ENCODE measurements at places on chromosomes 3 and 15. TPM values are rescaled to one million over a fixed set of nuclear protein-coding genes. Genes with fewer than 3 reads are reported as not detected.

The INAFM2 gene
- total RNA-seq = 3.3 TPM

The CKMT1B gene
- total RNA-seq = 44.9 TPM

The CP gene
- total RNA-seq = 4.2 TPM

The TGFBR2 gene
- 82.8 TPM for total RNA-seq

The HRH1 gene
- total RNA-seq = 12.2 TPM

The GASK1A gene
- total RNA-seq = 1.5 TPM

The PLSCR4 gene
- total RNA-seq = 19.9 TPM

- peaks cover 98% of the 10 kb centered on the region for H3K27me3 ChIP-seq
- no peak for DNase-seq
- H3K36me3 ChIP-seq = no peaks in the 10 kb centered on the region
- no peak overlapping the region for H3K4me3 ChIP-seq
Measured at GRCh38 chr15:67831363-67831762, 6.1 kb downstream of the SKOR1 start.

GRCh38 chr15:70362886-70363285, 265.2 kb upstream of the TLE3 start:
- H3K27ac ChIP-seq = no peak overlapping the region
- H3K27me3 ChIP-seq = no peaks in the 10 kb centered on the region
- peak; percentile 77 for DNase-seq
- H3K4me3 ChIP-seq = no peak overlapping the region
- H3K36me3 ChIP-seq = no peaks in the 10 kb centered on the region

DNA sequence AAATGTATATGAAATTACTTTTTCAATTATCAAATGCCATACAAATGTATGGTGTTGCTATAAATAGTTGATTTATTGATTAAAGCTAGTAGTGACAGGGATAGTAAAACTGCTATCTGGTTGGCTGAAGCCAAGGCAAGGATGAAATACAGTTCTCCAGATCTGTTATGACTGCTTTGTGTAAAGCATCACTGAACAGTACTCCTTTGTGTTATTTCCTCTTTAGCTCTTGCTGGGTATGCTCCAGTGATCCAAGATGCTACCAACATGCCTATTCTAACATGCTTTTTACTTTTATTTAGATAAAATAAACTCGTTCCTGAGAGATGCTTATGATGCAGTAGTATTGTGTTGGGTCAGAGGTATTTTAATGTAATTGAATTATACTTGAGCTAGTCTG, 12.4 kb upstream of the UBR1 start:
- H3K27ac ChIP-seq = no peak overlapping the region
- H3K27me3 ChIP-seq = peaks cover 3% of the 10 kb centered on the region
- H3K4me1 ChIP-seq = peaks cover 6% of the 10 kb centered on the region
- DNase-seq = no peak

DNA sequence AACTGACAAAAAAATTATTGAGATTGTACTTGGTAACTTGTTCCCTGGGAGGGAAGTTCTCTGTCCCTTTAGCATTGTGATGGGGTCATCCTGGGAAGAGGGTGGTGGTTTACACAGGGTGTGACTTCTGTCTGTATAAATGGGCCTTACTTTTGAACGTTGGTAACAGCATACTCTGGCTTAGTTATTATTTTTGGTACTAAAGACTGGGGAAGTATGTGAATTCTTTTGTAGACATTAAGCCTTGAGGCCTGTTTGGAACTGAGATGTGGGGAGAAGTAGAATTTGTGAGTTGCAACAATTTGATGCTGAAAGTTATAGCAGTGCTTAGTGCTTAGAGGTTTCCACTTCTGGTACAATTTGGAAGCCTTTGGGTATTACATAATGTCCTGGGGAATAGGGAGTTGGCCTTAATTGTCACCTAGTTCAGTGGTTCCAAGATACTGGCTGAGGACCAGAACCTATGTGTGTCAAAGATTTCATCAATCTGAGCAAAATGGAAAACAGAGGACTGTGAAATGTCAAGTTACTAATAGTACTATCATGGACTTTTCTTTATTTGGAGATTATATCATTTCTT, 15.9 kb downstream of the TLNRD1 start:
- H3K27me3 ChIP-seq = no peaks in the 10 kb centered on the region
- peak overlapping the region; percentile 65 for H3K27ac ChIP-seq
- H3K36me3 ChIP-seq = no peaks in the 10 kb centered on the region
- no peak overlapping the region for H3K4me3 ChIP-seq
- peaks cover 24% of the 10 kb centered on the region for H3K4me1 ChIP-seq
- no peak for DNase-seq

- no peaks in the 10 kb centered on the region for H3K36me3 ChIP-seq
- no peaks in the 10 kb centered on the region for H3K4me1 ChIP-seq
- no peaks in the 10 kb centered on the region for H3K27me3 ChIP-seq
- DNase-seq = no peak
- no peak overlapping the region for H3K4me3 ChIP-seq
Measured at GRCh38 chr3:77935418-77935817, 895.5 kb downstream of the ROBO2 start.

GRCh38 chr3:62379321-62379798, 6.0 kb upstream of the FEZF2 start:
- H3K27ac ChIP-seq = no peak overlapping the region
- H3K4me1 ChIP-seq = peaks cover 17% of the 10 kb centered on the region
- peaks cover 89% of the 10 kb centered on the region for H3K27me3 ChIP-seq
- H3K36me3 ChIP-seq = no peaks in the 10 kb centered on the region
- no peak overlapping the region for H3K4me3 ChIP-seq

GRCh38 chr15:51119120-51119519, 24.4 kb upstream of the TNFAIP8L3 start:
- no peak overlapping the region for H3K27ac ChIP-seq
- H3K4me3 ChIP-seq = no peak overlapping the region
- no peak for DNase-seq
- no peaks in the 10 kb centered on the region for H3K27me3 ChIP-seq
- H3K36me3 ChIP-seq = no peaks in the 10 kb centered on the region

GRCh38 chr15:67253549-67254237, 768 bp downstream of the AAGAB start:
- H3K4me3 ChIP-seq = peak overlapping the region; percentile 73
- peak overlapping the region; percentile 90 for H3K27ac ChIP-seq
- H3K4me1 ChIP-seq = peaks cover 23% of the 10 kb centered on the region
- DNase-seq = no peak

GRCh38 chr3:141646760-141647561, 91.1 kb upstream of the RNF7 start:
- H3K4me1 ChIP-seq = peaks cover 12% of the 10 kb centered on the region
- H3K4me3 ChIP-seq = no peak overlapping the region
- DNase-seq = peak; percentile 29

DNA sequence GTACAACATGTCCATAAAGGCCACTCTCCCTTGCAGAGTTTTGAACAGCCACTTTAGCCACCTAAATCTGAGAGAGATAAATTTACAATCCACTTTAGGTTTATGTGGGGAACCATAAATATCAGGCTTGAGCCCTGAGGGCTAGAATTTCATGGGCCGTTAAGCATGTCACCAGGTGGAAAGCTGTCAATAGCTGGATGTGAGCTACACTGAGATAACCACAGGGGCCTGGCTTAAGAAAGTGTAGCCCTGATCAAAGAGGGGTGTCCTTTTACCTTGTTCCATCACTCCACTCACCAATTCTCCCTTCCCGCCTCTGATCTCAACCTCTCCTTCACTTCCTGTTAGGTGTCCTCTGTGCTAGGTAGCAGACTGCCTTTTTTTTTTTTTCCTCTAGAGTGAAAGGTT, 172.8 kb upstream of the ICE2 start:
- peaks cover 23% of the 10 kb centered on the region for H3K4me1 ChIP-seq
- no peaks in the 10 kb centered on the region for H3K27me3 ChIP-seq
- H3K4me3 ChIP-seq = no peak overlapping the region
- DNase-seq = no peak
- no peak overlapping the region for H3K27ac ChIP-seq

DNA sequence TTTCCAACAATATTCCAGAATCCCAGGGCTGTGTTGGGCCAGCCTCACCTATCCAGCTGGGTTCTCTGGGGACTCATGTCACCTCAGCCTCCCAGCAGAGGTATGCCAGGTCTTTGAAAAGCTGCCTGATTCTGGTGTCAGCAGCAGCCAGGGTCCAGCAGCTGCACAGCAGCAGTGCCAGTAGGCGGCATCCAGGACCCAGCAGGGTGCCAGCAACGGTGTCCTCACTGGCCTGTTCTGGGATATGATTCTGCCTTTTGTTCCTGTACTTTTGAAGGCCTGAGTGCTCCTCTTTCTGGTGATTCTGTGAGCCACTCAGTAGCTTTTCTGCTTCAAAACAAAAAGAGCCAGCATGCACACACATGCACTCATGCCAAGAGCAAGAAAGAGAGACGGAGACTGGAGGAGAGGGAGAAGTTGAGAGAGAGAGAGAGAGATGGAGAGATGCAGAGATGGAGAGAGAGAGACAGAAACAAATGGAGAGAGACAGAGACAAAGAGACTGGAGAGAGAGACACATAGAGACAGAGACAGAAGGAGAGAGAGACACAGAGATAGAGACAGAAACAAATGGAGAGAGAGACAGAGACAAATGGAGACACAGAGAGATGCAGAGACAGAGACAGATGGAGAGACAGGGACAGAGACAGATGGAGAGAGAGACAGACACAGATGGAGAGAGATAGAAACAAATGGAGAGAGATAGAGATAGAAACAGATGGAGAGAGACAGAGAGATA, 205.7 kb downstream of the UACA start:
- no peak overlapping the region for H3K4me3 ChIP-seq
- peaks cover 16% of the 10 kb centered on the region for H3K4me1 ChIP-seq
- H3K27ac ChIP-seq = no peak overlapping the region
- no peaks in the 10 kb centered on the region for H3K36me3 ChIP-seq

DNA sequence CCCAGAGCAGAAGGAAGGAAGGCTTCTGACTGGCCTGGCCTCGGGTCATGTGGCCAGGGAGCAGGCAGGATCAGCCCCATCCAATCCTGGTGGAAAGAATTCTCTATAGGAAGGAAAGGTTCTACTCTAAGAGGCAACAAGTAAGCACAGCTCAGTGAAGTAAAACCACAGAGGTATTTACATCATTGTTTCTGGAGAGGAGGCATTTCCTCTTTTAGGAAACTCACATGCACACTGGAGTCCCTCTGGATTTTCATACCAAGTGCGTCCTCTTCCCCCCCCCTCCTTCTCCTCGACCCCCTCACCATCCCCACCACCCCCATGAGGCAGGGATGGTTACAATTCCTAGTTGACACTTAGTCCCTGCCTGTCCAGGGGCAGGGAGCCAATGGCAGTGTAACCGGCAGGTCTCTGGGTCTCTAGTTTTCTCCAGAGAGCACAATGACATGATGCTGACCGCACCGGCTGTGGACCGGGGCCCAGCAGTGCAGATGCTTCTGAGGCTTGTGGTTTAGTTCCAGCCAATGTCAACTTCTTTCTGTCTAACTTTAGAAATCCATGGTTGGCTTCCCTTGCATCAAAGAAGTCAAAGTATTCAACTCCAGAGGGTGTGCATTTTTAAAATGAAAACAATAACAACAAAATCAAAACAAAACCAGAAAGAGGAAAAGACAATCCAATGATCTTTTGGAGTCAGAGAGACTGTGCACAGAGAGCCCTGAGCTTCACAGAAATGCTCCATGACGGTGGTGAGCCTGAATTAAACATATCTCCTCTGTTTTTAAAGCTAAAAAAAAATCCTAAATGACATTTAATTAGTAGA, 230.3 kb upstream of the TLE3 start:
- no peaks in the 10 kb centered on the region for H3K27me3 ChIP-seq
- no peak for DNase-seq
- no peak overlapping the region for H3K27ac ChIP-seq
- peaks cover 28% of the 10 kb centered on the region for H3K4me1 ChIP-seq
- no peaks in the 10 kb centered on the region for H3K36me3 ChIP-seq

DNA sequence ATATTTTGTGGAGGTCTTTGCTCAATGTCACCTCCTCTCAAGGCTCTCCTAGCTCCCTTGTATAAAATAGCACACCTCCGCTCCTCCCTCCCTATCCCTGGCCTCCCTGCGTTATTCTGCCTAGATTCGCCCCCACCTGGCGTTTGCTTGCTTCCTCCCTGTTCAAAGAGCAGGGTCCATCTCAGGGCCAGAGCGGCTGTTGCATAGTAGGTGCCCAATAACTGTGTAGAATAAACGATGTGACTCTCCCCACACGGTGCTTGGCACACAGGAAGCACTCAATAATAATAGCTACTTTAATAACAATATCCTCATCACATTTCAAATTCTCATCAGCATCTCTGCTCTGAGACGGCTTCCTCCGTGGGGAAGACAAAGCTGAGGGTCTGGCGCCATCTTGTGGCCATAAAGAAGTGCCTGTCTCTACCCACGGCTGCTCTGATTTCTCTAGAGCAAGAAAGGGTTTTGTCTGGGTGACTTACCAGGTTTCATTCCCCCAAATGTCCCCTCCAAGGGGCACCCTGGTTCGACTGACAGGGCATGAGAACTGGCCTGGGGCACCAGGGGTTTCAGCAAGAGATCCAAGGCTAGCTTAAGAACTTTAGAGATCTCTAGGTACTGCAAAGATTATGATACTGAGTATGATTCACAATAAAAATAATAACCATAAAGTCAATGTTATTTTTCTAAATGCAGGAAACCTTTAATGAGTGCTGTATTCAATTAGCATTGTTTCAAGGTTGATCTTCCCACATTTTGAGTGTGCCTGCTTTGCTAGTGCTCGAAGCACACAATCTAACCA, 16.1 kb downstream of the CD276 start:
- peaks cover 26% of the 10 kb centered on the region for H3K36me3 ChIP-seq
- H3K4me1 ChIP-seq = peaks cover 29% of the 10 kb centered on the region
- no peak overlapping the region for H3K4me3 ChIP-seq
- no peaks in the 10 kb centered on the region for H3K27me3 ChIP-seq

DNA sequence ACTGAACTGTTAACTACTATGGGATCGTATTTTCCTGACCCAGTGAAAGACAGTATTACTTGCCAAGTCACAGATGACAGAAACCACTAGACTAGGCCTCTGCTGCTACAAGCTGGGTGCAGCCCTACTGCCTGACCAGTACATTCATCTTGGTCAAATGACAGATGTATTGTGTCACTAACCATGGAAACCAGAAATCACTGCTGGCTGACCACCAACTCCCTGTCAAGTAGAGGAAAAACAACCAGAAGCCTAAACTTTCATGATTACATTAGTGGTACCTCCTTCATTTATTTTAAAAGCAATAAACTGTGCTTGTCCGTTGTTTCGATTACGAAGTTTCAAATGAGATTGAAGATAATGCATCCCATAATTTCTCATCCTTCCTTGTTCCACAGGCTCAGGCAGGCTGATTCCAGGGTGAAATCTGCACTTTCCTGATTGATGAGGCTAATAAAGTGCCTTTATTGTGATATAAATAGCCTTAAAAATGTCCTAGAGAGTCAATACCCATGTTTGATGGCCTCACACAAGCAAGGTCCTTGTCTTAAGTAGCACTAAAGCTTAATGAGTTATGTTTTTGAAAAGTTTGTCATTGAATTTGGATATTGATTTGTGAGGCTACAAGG, 309.7 kb downstream of the LSAMP start:
- DNase-seq = no peak
- no peak overlapping the region for H3K4me3 ChIP-seq
- H3K27me3 ChIP-seq = no peaks in the 10 kb centered on the region
- no peaks in the 10 kb centered on the region for H3K36me3 ChIP-seq
- no peaks in the 10 kb centered on the region for H3K4me1 ChIP-seq

- no peaks in the 10 kb centered on the region for H3K36me3 ChIP-seq
- no peak overlapping the region for H3K4me3 ChIP-seq
- H3K27ac ChIP-seq = no peak overlapping the region
- H3K27me3 ChIP-seq = no peaks in the 10 kb centered on the region
- H3K4me1 ChIP-seq = peaks cover 12% of the 10 kb centered on the region
Measured at GRCh38 chr3:157785102-157785826, 282.0 kb upstream of the VEPH1 start.

Measured in suprapubic skin (tissue), 4 donors.